ENCODE measurements at places on chromosomes 5 and 9. TPM values are rescaled to one million over a fixed set of nuclear protein-coding genes. Genes with fewer than 3 reads are reported as not detected.
A peak's percentile ranks its signal among the peaks of the same experiment; 100 is the strongest.

The STPG3 gene
- not detected for total RNA-seq

The FYB1 gene
- 22.5 TPM for total RNA-seq

The FLT4 gene
- total RNA-seq = 0.47 TPM

The HK3 gene
- not detected for total RNA-seq

The OR13C5 gene
- not detected for total RNA-seq

DNA sequence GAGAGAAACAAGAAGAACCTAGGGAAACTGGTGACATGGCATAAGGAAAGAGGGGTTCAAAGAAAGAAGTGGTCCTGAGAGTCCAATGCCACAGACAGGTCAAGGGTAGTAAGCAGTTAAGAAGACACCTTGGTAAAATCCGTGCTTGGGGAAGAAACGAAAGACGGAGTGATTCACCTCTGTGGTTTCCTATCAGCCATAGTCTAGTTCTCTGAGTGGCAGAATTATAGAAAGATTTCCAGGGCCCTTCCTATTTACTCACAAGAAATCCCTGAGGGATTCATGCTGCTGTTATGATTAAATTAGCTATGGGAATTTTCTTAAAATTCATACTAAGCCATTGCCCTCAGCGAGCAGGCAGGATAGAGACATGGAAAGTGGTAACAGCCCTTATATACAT is 31.7 kb downstream of the IL33 start:
- no peak for DNase-seq

DNA sequence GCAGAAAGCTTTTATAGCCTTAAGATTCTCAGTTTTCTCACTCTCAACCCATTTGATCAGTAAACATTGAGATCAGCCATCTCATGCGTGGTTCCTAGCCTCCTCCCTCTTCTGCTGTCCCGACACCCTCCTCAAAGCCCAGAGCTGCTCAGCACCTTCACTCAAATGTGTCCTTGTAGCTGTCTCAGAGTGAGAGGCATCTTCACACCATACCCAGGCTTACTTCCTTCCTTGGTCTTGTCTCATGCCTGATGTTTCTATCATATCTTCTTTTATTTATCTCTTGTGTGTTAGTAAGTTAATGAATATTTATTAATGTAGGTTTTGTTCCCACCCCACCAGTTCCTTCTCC is 72.4 kb upstream of the SNX2 start:
- no peak for DNase-seq

DNA sequence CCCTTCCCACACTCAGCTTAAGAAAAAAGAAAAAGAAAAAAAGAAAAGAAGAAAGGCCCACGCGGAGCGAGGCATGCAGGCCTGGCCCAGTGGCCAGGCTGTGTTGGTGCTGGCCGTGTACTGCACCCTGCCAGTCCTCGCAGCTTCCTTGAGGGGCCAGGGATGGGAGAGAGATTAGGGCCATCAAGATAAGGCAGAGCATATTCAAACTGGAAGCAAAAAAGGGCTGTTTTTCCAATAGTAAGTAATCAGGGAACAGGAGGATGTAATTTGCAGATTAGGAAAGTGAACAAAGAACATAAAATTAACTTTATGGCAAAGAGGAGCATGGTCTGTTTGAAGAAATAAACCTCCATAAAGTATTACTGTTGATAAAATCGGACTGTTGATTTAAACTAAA is 319.6 kb upstream of the CLINT1 start:
- DNase-seq = no peak

- no peak for DNase-seq
Measured at GRCh38 chr5:143653256-143653655, 158.7 kb upstream of the HMHB1 start.

DNA sequence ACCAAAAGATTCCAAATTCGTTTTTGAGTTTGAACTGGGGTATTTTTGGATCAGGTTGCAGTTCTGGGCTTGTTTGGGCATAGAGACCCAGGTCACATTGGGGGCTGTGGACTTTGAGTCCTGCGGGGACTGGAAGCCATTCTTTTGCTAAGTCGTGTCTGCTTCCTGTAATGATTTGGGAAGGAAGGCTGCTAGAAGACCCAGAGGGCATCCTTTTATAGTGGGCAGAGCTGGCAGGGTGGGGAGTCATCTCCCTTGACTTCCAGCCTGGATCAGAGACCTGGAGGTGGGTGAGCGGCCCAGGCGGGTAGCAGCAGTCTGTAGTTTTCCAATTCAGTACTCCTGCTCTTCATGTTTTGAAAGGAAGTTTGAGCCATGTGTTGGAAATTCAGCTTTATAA is 11.3 kb downstream of the ZNF618 start:
- no peak for DNase-seq

- DNase-seq = no peak
Measured at GRCh38 chr5:66739951-66740350, 143.8 kb downstream of the MAST4 start.

DNA sequence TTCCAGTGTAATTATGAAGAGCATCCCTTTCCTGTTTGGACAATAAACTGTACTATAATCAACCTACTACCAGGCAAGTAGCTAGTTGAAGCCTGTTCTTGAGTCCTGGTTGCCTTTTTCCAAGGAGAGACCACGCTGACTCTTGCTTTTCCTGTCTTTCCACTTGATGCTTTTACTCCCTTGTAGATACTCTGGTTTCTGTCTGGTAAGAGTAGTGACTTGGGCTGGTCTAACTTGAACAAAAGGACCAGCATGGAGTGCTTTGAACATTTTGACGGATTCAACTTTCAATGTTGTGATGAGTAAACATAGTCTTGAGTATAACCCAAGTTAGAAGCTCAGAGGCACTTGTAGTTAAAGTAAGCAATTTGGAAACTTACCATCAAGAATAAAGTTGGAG is 464.3 kb downstream of the GADD45G start:
- DNase-seq = no peak

DNA sequence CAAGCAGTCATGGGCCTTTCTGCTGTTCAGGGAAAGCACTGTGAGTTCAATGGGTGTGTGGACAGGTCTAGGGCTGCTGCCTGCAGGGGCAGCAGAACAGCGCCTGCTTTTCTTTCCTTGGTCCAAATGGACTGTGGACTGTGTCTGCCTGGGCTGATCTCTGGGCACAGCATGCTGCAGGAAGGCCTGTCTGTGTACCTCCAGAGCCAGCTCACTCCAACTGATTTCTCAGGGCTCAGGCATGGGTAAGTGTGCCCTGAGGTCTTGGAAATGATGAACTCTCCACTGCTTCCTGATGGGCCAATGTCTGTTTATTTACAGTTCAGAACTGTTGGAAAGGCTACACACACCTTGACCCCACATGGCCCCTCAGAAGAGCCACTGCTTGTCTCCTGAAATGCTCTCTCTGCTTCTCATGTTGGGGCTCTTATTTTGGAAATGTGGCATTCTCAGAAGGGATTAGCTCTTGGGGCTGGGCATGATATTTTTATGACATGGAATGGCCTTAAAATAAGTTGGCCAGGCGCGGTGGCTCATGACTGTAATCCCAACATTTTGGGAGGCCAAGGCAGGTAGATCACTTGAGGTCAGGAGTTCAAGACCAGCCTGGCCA is 27.0 kb downstream of the SLC22A4 start:
- DNase-seq = no peak

DNA sequence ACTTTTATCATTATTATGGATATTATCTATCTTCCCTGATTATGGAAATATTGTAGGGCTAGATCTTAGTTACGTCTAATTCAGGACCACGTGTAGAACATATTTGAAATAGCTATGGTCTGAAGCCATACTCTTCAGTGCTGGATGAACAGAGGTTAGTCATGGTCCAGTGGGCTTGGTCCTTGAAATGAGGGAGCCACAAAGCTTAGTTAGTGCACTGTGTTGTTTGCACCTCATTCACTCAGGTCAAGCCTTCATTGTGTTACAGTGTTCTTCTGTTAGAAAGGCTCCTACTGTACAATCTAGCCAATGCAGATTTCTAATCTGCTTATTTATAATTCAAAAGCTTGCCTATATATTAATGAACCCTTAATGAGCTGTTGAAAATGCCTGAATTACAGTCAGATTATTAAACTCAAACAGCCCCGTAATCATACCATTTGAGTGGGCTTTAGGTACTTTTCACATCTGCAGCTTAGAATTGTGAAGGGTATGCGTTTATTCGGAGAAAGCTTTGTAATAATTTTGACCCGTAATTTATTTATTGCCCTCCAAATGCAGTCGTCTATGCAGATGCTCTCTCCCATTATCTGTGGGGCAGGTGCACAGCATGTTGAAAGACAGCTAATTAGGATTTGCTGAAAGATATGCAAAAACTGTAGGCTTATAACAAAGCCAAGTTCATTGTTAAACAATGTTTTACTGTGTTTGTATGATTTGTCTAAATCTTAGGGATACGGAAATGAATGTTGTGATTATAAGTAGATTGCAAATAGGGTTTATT is 164.9 kb downstream of the PBX3 start:
- DNase-seq = no peak

DNA sequence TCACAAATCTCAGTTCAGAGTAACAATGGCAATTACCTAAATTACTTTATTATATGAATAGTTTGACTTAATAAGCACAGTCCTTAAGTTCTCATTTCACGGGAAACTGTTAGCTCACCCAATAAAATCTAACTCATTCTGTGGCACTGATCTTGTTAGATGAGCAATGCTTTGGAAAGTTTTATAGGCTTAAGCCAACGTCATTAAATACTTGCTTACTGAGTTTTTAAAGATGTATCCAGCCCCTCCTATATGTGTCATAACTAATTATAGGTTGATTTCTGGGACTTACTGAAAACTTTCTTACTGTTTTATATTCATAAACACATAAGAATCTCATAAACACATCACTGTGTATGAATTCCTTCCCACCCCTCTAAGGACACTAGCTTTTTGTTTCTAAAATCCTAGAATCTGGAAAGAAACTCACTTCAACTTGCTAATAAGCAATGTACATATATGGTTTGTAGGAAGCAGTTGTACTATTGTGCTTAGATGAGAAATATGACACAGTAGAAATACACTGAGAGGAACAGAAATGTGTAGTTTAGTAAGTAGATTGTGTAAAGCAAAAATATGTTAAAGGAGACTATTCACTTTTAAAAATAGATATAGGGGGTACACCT is 14.1 kb upstream of the MARCOL start:
- DNase-seq = no peak

- no peak for DNase-seq
Measured at GRCh38 chr9:113328045-113328782, 11.9 kb downstream of the WDR31 start.

DNA sequence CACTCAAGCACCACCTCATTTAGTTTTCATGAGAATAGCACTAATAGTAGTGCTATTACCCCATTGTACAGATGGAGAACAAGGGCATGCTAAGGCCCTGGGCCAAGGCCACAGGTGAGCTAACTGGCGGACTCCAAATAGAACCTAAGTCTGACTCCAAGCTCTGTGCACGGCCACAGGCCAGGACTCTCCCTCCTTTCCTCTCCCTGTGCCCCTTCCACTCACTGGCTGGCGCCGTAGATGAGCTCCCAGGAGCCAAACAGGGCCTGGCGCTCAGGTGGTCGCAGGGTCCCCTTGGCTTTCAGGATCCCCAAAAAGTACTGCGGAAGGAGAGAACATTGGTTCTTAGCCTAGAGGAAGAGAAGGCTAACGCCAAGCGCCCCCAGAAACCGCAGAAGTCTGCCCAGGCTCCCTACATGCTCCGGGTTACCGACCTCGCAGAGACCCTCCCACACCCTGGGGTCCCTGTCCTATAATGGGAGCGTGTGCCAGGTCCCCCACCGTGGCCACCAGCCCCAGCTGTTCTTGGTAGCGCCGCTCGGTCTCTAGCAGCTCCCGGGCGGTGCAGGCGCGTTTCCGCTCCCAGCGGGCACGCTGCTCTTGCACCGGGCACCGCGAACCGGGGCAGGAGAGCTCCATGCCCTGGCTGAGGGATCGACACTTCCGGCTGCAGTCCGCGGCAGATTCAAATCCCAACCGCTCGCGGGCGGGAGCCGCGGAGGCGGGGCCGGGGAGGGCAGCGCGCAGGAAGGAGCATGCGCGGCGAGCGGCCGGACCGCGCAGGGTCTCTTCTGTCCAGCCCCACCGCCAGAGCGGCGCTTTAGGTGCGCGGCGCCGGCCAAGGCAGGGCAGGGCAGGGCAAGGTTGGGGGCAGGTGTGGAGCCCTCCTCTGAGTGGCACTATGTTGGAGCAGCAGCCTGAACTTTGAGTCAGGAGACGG is at the start of gene ARHGEF39:
Gene ARHGEF39, minus strand, starts transcription at position 665 of the 940 bp plus-strand sequence. Its CDS starts 26 bp downstream, at position 639.
- DNase-seq = peak; percentile 87

DNA sequence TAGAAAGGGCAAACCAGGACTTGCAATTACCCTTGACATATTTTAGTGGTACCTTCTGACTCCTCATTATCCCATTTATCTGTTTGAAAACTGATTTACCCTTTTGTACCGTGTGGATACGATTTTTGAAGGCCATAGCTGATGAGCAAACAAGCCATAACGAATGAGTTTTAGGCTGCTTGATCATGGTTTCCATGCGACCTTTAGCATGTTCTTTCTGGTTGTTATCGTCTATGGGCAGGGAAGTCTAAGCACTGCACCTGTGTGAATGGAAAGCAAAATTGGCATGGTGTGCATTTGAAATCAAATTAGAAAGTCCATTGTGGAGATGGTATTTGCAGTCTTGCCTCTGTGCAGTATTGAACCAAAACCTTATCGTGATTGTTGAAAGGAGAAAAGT is 127.7 kb downstream of the TLE4 start:
- no peak for DNase-seq

Measured in K562 (cell line).